Glutamatergic neuron (in vitro differentiated cells): ENCODE measurements at places on chromosomes 5 and 9. TPM values are rescaled to one million over a fixed set of nuclear protein-coding genes. Genes with fewer than 3 reads are reported as not detected.

- DNase-seq: no peak
Observed at GRCh38 chr9:115116421-115117284, 1.3 kb downstream of the TNC start.

DNA sequence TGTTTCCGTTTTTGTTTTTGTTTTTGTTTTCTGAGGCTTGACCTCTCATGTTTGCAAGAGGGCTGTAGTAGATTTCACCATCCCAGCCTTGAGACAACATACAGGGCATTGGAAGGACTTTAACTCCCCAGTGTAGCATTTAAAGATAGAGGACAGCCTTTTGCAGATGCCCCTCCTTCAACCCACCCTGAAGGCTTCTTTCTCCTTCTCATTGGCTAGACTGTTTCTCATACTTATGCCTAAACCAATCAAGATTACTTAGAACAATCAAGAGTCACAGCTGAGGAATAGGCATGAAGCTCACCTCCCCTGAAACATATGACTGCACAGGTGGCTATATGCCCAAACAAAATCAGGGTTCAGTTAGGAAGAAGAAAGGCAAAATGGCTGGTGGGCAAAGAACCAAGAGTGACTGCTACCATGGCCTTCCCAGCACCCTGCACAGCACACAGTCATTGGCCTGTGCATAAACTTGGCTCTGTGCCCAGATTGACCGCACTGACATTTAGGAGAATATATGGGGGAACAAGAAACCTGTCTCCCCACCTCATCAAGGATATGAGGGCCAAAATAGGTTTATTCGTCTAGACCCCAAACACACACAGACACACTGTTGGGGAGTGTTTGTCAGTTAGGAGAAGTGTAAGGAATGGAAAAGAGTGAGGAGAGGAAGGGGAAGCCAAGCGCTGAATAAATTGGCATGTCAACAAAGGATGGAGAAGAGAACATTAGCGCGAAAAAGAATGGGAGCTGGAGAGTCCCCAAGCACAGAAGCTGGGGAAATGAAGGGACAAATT lies 137.3 kb upstream of the RANBP3L start:
- DNase-seq: no peak

- no peak for DNase-seq
Observed at GRCh38 chr9:115674091-115674490, 479.5 kb upstream of the PAPPA start.

- DNase-seq: peak; percentile 63
Observed at GRCh38 chr5:15683332-15683731, 183.4 kb downstream of the FBXL7 start.

- DNase-seq: no peak
Observed at GRCh38 chr9:75588808-75589207, 301.7 kb upstream of the PCSK5 start.

GRCh38 chr5:78792345-78793055 lies 143.9 kb upstream of the LHFPL2 start:
- DNase-seq: no peak

GRCh38 chr5:135445306-135445985 lies 1.7 kb downstream of the DCANP1 start:
- DNase-seq: no peak

DNA sequence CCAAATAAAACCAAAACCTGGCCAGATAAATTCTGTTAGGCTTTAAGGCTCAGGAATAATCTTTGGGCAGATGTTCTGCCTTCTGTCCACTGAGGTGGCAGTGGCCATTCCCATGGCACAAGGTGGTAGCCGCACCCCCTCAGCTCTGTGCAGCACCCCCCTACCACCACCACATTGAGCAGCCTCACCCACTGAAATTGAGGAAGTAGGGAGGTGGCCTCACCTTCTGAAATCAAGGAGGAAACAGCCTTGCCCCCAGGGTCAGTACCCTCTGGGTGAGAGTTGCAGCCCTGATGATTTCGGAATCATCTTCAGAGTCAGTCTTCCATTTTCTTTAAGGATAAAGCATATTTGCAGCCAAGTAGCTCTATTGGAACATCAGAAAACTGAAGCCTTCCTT lies 204.8 kb upstream of the PIK3R1 start:
- no peak for DNase-seq

DNA sequence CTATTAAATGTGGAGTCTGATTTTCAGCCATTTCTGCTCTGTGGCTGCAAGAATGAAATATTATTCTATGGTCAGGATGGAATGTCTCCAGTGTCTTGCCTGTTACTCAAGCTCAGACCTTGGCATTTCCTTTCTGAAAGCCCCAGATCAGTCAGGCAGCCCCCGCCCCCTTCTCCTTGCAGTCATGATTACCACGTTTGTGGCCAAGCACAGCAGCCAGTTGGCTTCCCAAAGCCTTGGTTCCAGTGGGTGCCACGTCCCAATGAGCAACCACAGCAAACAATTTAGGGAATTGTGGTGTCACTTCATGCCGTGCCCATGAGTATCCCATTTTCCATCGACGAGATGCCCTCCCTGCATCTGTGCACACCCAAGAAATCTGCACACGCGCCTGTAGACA lies 9.7 kb upstream of the OBP2A start:
- DNase-seq: no peak

FEM1C gene
- 20.2 TPM for total RNA-seq

IGFBPL1 gene
- 590 TPM for total RNA-seq

CTXN3 gene
- not detected for total RNA-seq
